ENCODE measurements at places on chromosomes 5 and 9. TPM values are rescaled to one million over a fixed set of nuclear protein-coding genes. Genes with fewer than 3 reads are reported as not detected.

Gene VCP
- total RNA-seq = 166 TPM

Gene TIMD4
- total RNA-seq = 3.3 TPM

Gene ITK
- 209 TPM for total RNA-seq

Gene ADRB2
- total RNA-seq = 27.5 TPM

Gene IL5
- not detected for total RNA-seq

Gene BASP1
- total RNA-seq = 24.5 TPM

Data from mononuclear cell (primary cell).